GM12878 (cell line): ENCODE measurements at places on chromosomes 7 and 10.

- no peak for DNase-seq
These were observed 45.2 kb upstream of the AKR1E2 start for GRCh38 chr10:4780782-4781181.

- no peak for DNase-seq
These were observed 8.4 kb downstream of the COL17A1 start for GRCh38 chr10:104077247-104077646.

DNA sequence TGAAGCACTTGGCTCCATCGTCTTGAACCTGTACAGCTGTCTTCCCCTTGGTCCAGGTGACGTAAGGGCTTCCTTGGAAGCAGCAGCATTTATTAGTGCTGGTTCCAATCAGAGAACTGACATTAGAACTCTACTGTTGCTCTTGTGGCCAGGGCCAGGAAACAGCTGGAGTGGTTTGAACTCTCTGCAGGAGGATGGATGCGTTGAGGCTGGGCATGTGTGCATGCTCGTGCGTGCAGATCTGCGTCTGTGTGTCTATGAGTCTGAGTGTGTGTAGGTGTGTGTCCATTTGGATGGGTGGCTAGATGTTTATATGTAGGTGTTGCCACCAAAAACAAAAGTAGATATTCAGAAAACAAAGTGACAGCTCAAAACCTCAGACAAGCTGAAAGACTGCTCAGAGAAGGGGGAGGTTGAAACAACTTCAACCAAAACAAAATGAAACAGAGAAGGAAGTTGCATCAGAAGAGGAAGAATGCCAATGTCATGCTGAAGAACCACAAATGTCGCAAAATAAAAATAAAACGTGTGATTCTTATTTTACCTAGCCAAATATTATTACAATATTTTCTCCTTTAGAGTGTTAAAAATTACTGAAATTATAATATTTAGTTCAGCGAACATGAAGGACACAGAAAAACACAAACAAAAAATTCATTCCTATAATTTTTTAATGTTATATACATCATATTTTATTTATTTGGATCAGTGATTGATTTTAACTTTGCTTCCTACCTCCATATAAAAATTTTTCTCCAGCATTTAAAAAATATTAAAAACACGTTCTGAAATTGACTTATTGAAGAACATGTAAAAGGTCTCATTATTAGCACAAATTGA, 96.1 kb upstream of the MKLN1 start:
- peak; percentile 82 for DNase-seq

DNA sequence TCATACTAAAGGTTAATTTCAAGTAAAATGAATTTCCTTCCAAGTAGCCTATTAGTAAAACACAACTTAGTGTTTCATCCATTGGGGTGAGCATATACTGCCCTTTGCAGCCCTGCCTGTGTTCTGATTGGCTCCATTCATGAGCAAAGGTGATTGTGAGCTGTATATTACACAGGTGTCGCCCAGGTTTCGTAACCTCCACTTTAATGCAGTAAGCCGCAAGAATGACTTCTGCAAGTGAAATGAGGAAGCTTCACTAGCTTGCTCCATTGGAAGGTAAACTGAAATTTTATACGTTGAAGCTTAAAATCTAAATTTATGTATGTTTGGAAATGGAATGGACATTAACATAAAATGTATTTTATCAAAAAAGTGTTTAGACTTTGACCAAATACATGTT, 24.4 kb downstream of the MTURN start:
- DNase-seq, result no peak

- no peak for DNase-seq
These were observed 447.1 kb downstream of the MDFIC start for GRCh38 chr7:115368998-115369397.

- DNase-seq, result no peak
These were observed 95.9 kb upstream of the CCDC71L start for GRCh38 chr7:106756884-106757283.

DNA sequence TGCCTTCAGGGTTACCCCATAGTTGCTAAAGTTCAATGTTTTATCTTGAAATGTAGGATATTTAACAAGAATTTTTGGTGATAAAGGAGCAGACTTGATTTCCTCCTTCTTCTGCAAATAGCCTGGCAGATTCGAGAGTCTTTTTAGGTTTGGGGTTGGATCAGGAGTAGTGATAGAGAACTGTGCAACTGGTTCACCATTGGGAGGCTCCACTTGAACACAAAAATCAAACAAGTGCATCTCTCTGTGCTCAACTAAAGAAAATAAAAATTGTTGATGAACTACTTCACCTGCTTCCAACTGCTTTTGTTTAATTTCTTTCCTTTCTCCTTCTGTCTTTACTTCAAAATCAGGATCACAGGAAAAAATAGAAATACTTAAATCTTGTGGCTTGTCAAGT, 58.5 kb downstream of the MACC1 start:
- no peak for DNase-seq

GRCh38 chr10:17958049-17958448, 6.3 kb downstream of the SLC39A12 start:
- DNase-seq, result no peak

GRCh38 chr7:50068026-50068425, 25.0 kb downstream of the ZPBP start:
- no peak for DNase-seq

- DNase-seq, result no peak
These were observed 414.6 kb upstream of the LRGUK start for GRCh38 chr7:133712544-133712943.

DNA sequence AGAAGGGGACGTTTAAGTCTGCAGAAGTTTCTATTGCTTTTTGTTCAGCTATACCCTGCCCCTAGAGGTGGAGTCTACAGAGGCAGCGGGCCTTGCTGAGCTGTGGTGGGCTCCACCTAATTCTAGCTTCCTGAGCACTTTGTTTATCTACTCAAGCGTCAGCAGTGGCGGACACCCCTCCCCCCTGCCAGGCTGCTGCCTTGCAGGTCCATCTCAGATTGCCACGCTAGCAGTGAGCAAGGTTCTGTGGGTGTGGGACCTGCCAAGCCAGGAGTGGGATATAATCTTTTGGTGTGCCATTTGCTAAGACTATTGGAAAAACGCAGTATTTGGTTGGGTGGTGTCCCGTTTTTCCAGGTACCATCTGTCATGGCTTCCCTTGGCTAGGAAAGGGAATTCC, 147.3 kb upstream of the PRPS1L1 start:
- no peak for DNase-seq

DNA sequence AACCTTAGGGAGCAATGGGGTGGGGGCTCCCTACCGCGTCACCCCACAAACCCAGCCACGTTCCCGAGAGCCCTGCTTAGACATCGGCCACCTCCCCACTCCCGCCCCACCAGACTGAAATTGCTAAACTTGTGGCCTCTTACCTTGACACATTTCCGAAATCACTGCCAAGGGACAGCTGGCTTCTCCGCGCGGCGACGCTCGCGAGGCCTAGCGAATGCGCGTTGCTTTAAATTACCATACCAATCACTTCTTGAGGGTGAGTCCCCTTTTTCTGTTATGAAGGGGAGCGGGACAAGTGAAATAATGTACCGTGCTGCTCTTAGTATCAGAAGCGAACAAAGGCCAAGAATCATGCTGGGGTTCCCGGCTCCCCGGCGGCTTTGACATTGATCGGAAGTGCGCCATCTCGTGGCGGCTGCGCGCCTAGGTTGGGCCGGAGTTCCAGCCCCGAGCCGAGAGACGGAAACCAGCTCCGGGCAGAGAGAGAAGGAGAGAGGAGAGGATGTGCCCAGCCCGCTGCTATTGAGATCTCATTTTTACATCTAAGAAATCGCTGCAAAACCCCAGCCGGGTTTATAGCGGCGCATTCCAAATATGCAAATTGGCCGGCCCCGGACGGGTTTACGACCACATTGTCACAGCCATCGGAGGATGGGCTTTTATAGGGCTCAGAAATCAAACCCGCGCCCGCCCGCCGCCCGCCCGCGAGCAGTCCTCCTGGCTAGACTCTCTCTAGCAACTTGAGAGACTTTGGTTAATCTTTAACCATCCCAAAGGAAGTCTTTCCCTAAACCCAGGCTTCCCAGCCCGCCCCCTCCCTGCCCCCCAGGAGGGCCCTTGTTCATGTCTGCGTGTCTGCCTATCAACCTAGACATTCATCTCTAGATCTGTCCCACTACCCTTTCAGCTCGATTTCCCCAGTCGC, 5.3 kb downstream of the HOXA11 start:
- no peak for DNase-seq

DNA sequence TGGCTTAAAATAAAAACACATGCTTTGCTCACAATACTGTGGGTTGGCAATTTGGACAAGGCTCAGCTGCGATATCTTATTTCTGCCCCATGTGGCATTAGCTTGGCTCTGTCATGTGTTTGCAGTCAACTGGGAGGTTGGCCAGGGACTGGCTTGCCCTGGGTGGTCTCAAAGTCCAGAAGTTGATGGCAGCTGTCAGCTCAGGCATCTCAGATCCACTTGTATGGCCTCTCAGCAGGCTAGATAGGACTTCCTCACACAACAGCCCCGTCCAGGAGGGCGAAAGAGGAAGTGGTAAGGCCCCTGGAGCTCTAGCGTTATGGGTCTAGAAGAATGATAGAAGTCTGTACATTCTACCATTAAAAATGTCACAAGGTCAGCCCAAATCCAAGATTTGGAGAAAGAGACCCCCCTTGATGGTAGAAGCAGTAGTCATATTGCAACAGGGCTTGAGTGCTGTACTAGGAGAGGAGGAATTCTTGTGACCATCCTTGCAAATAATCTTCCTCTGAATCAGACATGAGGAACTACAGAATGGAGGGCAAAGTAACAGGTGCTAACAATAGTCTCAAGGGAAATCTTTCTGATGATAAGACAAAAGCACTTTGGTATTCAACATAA, 166.2 kb downstream of the FAM107B start:
- no peak for DNase-seq

GRCh38 chr7:44183386-44183785, 5.9 kb downstream of the GCK start:
- DNase-seq, result no peak

GRCh38 chr7:5375925-5376324, 47.7 kb downstream of the TNRC18 start:
- DNase-seq, result no peak

DNA sequence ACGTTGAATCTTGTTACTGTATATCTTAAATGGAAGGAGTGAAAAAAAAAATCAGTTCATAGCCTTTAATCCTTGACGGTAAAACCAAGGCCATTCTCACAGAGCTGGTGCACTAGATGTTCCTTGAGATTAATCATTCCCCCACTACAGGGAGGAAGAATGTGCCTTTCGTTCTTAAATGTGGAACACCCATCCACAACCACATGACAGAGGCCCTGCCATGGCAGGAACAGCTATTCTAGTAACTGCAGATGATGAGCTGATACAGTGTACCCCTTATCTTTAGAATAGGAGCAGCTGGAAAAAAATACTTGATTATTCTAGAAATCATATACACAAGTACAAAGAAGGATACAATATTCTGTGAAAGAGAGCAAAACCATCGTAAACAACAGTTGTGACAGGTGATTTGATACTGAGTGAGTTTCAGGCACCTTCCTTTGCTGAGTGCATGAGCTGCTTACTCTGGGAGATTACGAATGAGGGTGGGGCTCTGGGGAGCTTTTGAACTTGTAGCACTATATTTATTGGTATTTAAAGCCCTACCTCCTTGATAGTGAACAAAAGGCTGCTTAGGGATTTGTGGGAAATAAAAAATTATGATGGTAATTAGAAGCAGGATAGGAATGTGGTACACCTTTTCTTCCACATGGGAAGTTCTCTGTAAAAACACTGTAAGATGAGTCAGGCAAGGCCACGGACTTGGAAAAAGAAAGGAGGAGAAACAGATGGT, 244.4 kb upstream of the SLC26A5 start:
- no peak for DNase-seq

DNA sequence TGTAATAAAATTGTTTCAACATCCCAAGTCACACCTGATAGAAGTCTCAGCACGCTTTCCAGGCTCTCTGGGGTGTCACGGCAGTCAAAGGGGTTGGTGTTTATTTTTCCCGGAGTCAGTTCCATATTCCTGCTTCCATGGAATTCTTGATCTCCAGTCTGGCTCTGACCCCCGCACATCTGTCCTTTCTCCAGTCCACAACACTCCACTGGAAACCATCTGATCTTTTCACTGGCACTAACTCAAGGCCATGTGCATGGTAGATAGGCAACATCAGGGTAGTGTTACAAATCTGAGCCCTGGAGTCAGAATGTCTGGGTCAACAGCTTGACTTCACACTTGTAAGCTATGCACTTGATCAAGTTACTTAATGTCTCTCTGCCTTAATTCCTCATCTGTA, 176.2 kb downstream of the WDR11 start:
- DNase-seq, result no peak

DNA sequence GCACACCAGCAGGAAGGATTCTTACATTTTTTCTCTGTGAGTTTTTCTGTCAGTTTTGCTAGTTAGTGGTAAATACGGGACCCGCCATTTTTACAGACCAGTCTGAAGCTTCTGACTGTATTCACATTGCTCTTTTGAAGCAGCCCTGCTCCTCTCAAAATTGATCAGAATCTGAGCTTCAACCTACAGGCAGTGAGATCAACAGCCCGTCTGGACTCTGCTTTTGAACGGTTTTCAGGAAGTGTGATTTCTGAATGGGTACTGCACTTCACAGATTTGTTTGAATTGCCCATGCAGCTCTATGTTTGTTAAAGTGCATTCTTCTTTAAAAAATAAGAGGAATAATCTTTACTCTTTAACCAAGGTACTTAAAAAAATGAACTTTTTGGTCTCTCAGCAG, 8.9 kb downstream of the PURB start:
- no peak for DNase-seq

- DNase-seq, result no peak
These were observed 49.8 kb downstream of the CARD11 start for GRCh38 chr7:2993868-2994267.

DNA sequence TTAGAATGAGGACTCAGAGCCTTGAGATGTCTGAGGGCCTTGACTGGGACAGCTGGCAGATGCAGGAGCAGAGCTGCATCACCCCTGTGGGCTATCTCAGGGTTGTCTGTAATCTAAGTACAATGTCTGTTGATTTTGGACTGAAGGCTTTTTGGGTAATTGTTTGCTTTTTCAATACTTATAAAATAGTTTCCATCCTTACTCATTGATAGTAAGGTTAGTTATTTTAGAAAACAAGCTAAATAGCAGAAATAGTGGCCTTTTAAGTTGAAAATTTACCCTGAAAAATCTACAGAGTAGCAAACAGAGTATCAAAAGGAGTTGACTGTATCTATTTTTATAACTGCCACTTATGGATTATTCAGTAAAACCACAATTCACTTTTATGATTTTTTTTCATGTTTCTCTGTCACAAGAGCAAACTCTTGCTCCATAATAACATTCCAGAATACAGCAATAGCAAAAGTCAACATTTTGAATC, 179.7 kb downstream of the CFTR start:
- no peak for DNase-seq
